CD4-positive, alpha-beta T cell treated with Interleukin-6 at 100 ng/mL for 8 hours (primary cell): ENCODE measurements at places on chromosomes 5 and 9.

DNA sequence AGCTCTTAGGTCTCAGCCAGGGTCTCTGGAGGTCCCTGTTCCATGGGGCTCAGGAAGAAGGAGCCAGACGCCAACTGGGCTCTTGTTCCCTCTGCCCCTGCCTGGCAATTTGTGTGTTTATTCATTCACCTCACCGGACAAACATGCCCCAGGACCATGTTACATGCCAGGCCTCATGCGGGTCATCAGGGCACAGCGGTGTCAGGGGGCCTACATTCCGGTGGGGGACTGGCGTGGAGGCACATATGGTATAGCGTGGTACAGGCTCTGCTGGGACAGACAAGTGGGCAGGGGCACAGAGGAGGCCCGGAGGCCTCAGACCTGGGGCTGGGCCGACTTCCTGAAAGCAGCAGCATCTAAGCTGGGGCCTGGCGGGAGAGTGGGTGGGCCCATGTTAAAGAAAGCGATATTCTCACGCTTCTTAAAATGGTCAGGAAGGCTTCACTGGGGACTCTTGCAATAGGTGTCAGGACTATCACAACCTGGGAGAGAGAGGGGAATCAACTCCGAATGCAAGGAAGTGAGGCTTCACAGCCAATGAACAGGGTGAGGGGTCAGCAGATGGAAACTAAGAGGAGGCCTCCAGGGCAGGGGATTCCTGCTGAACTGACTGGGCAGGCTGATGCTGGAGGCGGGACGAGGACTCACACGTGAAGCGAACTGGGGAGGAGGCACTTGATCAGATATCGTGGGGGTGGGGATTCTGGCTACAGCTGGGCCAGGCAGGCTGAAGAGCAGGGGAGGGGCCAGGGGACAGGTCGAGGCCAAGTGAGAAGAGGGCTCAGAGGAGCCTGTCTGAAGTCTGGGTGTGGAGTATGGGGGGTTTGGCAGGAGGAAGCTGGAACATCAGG, 41.9 kb downstream of the NCS1 start:
- no peak for DNase-seq

- no peak for DNase-seq
Measured at GRCh38 chr5:31421806-31422586, 109.9 kb downstream of the DROSHA start.

- no peak for DNase-seq
Measured at GRCh38 chr5:146624179-146624578, 108.2 kb upstream of the GPR151 start.

DNA sequence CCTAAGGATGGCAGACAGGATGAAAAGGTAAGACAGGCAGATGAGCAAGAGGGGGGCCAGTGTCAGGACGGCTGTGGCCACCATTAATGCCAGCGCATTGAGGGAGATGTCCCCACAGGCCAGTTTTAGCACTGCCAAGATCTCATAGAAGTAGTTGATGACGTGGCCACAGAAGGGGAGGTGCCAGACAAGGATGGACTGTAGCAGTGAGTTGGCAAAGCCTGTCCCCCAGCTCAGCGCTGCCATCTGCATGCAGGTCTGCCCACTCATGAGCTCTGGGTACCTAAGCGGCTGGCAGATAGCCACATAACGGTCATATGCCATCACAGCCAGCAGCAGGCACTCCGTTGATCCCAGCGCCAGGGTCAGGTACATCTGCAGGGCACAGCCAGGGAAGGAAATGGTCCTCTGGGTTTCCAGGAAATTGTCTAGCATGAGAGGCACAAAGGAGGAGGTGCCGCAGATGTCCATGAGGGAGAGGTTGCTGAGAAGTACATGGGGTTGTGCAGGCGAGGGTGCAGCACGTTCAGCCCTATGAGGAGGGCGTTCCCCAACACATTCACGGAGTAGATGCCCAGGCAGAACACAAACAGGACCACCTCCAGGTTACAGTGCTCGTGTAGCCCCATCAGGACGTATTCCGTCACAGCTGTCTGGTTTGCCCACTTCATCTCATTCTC, 10.8 kb downstream of the OR13J1 start:
- no peak for DNase-seq

DNA sequence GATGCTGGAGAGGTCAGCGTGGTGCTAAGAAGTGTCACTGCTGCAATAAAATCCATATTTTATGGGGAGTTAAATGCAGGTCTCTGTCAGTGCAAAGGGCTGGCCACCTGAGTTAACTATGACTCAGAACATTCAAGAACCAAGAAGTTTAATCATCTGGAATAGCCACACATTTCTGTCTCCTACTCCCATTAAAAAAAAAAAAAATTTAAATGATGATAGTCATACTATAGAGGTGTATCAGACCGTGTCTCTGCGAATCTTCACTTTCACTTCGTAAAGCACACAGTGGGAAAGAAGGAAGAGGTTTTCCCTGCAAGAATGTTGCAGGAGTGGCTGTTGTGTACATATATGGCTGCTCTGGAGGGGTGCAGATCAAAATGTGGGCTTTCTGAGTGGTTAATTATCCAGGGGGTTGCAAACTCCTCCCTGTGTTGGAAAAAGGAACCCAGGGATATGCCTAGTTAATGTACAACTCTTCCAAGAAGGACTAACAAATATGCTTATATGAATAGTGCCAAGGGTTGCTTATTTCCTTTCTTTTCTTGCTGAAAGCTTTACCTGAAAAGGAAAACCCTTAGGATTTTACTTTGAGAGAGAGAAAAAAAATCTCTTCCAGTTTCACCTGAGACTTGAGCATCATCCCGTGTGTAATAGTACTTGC, 1.5 kb downstream of the CDH6 start:
- no peak for DNase-seq

GRCh38 chr5:55547781-55548180, 13.0 kb upstream of the PLPP1 start:
- DNase-seq = no peak

GRCh38 chr9:17130291-17130690, 4.5 kb upstream of the CNTLN start:
- DNase-seq = no peak

DNA sequence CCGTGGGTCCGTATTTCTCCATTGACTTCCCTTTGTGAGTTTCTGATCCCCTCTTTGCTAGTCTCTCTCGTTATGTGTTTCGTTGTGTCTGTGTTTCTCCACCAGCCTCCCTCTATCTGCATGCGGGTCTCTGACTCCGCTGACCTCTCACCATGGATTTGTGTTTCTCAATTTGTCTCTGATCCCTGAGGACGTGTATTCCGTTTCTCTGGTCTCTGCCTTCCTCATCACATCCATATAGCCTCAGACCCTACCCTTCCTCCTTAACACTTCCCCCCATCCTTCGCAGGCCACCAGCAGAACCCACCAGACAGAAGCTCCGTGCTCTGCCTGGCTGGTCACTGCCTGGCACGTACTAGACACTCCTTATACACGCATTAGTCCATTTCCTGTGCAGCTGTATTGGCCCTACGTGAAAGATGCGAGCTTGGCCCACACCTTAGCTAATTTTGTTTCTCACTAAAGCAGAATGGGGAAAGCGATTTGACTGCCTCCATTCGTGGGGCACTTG, 631 bp downstream of the B4GALT7 start:
- no peak for DNase-seq
